ENCODE measurements at places on chromosomes 6 and 20.

DNA sequence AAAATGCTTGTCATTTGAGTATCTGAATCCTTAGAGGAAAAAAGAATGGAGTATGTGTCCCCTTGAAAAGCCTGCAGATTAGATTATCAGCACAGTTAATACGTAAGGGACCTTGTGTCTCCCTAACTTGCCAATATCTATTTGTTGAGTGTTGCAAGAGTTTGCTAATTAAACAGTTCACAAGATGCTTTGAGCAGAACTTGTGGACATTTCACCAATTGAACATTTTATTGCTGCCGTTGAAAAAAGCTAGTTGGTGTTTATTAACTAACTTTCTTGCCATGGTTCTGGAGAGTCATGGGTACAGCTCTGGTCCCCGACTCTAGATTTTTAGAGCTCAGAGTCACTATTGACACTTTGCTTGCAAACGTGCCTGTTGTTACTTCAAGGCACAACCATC, 30.6 kb upstream of the PRDM1 start:
- no peak for DNase-seq

- no peak for DNase-seq
Observed at GRCh38 chr20:20369250-20370093, 1.6 kb downstream of the INSM1 start.

GRCh38 chr6:30842754-30843610, 41.3 kb upstream of the DDR1 start:
- DNase-seq: no peak

GRCh38 chr6:91816335-91816734, 1229.5 kb upstream of the MAP3K7 start:
- no peak for DNase-seq

DNA sequence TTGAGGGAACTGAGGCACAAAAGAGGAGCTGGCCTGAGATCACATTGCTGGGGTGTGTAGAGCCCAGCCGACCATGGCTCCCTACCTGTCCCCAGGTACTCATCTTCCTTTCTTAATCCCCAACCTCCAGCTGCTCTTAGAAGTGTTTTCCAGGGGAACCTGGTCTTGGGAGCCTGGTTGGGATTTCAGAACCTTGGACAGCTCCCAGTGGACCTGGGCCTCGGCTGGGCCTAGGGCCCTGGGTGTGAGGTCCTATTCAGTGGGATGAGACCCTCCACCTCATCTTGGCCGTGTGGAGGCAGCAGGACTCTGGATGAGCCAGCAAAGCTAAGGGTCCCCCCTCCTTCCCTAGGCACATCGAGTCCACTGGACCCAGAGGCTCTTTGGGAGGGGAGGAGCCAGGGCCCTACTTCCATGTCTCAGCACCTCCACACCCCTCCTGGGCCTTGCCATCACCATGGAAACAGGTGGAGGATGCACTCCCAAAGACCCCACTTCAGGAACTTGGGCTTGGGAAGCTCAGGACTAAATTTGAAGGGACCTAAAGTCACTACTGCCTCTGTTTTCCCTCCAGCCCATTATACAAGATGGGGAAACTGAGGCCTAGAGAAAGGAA, 38.5 kb downstream of the DLGAP4 start:
- DNase-seq: peak; percentile 10

- no peak for DNase-seq
Observed at GRCh38 chr6:148516217-148516616, 173.6 kb downstream of the SASH1 start.

DNA sequence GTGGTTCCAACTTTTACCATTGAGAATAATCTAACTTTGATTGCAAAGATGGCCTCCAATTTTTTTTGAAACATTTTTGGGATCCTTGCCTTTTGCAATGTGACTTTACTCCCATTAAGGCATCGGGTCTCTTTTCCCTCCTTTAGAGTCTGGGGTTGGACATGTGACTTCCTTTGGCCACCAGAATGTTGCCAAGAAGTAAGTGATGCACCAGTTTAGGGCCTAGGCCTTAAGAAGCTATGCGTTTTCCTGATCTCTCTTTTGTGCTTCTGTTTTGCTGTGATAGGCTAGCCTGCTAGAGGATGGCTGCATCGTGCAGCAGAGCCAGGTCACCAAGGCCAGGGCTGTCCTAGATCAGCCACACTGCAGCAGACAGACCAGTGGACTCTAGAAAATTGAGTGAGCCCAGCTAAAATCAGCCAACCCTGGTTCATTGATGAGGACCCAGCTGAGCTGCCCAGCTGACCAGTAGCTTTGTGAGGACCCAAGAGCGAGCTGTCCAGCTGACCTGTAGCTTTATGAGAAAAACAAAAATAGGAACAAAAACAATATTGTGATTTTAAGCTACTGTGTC, 594.0 kb upstream of the JAG1 start:
- DNase-seq: no peak

DNA sequence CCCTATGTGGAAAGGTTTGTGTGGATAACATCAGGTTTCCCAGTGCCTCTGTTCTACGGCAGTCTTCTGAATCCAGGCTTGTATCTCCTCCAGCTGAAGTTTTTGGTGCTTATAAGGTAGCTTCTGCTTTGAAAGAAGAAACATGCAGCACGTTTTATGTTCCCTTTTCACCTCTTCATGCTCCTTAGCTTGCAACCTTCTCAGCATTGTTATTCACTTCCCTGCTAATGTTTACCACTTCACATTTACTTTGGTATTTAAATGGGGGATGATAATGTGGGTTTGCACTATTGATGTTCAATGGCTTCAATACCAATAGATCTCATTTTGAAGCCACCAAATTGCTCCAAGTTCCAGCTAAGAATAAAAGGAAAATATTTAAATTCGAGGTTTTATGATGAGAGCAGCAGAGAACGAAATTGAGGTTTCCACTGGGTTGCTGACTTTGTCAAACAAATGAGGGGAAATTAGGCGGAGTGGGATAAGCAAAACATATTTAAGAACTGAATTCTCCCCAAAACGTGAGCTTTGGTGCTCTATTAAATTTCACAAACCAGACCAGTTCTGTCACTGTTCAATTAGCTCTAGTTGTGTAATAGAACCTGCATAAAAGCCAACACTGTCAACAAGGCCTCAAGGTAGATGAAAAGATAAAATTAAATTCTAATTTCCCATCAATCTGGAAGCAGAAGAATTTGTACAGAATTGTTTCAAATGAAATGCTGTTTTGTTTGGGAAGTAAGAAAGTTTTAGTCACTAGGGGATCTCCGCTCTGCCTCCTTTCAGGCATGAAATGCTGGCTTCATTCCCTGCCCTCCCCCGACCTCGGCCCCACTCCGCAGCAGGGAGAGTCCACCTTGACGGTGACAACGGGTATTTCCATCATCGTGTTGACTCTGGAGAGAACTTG, 1.4 kb downstream of the IL22RA2 start:
- DNase-seq: no peak

Measured in stimulated activated CD4-positive, alpha-beta T cell treated with anti-CD3 and anti-CD28 coated beads, Interleukin-2, amount 100 ng/mL, for 48 hours (primary cell).